HL-60 (cell line): ENCODE measurements at places on chromosomes 4 and X.

- no peak for DNase-seq
Observed at GRCh38 chr4:147590249-147590920, 26.8 kb upstream of the TMEM184C start.

- no peak for DNase-seq
Observed at GRCh38 chr4:127491571-127491970, 141.2 kb upstream of the INTU start.

GRCh38 chr4:138400543-138400942, 158.4 kb upstream of the SLC7A11 start:
- DNase-seq: no peak

DNA sequence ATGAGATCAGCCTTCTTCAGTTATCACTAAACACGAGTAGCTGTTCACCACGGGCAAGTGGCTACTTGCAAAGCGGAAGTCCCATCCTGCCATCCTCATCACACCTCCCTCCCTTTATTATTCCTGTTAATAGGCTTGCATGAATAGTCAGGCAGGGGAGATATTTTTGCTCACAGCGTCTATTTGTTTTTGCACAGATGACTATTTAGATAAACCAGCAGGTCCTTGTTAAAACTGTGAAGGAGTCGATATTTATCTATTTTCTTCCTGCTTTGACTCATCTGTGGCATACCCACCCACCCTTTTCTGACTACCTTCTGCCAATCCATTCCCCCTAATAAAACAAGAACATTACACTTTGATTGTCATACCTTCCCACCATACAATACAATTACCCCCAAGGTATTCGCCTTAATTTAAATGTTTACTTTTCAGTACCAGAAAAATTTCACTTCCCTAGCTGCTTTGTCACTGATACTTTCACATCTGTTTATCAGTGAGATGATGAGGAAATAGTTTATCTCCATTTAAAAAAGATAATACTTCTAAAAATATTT, 96.6 kb upstream of the BANK1 start:
- DNase-seq: no peak

DNA sequence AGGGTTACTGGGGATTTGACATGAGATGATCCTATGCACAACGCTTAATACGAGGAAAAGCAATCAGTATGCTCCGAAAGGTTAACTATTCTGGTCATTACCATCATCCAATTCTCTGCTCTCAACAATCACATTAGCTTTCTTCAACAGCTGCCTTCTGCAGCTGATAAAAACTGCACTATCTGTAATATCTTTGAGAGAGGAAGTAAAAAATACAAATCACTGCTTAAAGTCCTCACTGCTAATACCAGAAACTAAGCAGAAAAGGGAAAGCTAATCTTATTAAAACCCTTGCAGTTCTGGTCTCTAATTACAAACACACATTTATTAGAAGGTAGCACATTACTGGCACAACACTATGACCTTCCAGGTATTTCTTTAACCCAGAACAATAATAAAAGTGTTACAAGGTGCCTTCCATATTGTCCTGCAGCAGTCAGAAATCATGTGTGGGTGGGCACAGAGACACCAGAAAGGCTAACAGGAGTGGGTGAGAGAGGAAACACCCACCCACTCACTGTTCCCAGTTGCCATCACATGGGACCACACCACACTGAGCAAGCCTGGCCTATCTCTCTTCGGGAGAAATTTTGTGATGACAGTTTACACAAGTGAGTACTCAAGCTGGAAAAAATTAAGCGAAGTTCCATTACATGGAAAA, 71.0 kb downstream of the RELL1 start:
- DNase-seq: no peak

GRCh38 chrX:22912616-22913015, 87.1 kb upstream of the DDX53 start:
- DNase-seq: no peak

DNA sequence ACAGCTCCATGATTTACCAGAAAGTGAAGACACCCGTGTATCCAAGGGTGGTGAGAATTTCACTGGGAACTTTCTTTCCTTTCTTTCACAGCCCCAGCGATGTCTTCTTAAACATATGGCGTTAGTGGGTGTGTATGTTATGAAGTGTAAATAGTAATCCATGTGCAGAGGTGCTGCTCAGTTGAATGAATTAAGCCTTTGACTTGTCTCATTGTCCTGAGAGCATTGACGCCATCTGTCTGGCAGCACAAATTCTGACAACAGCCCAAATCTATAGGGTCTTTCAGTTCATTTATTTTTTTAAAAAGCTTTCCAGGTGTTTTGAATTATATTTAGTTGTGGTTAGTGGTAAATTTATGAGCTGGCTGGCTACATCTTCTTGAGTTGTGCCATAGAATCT, 69.4 kb downstream of the CLCN5 start:
- no peak for DNase-seq

DNA sequence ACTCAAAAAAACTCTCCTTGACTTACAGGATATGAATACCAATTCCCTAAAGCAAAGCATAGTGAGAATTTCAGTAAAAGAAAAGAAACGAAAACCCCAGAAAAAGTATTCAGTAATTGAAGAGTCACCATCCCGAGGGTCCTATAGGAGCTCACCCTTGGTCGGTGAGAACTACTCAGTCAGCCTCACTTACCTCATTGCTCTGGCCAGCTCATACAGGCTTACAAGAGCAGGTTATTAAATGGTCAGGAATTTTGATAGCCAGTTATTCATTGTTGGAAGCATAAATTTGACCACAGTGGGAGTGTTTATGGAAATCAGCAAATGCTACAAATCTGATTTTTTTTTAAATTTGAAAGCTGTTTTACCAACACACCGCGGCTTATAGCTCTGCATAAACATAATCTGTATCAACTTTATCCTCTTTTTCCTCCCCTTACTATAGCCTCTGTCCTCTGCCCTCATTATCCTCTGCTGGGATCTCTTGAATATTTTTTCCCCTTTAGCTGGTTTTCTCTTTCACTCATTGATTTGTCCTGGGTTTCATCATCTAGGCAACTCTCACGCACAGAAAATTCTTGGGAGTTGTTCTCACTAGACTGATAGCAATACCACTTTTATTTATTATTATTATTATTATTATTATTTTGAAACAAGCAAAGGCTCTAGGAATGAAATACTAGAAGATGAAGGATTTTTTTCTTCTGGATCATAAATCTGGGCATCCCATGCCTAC, 11.0 kb upstream of the CXCL2 start:
- DNase-seq: no peak

DNA sequence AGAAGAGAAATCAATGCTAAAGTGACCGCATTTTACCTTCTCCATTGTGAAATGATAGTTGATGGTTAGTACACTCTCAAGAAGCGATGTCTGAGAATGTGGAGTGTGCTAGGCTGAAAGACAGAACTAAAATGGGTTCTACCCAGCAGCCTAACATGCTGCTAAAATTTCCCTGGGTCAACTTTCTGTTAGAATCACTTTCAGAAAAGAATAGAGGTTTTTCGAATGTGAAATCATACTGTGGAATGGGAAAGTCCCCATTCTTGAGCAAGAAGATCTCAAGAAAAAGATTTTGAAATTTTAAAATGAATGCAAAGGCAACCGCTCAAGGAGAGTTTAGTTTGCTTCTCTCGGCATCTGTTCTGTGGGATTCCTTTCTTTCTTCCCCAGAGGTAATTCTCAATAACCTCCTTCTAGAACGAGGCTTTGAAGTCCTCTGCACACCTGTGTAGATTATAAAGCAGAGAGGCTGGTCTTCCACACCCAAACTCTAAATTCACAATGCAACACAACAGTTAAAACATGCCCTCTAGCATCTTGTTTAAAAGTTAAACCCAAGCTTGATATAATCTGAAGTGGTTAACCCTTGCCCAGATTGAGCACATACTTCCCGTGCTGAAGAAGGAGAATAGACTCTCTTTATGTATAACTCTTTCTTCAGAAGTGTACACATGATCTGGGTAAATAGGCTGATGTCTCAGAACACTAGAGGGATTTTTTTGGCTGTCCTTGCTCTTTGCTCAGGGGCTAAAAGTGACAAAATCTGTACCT, 208.7 kb upstream of the KLF3 start:
- DNase-seq: no peak

GRCh38 chrX:152936306-152936705, 38.4 kb downstream of the ZNF185 start:
- no peak for DNase-seq

GRCh38 chr4:69639542-69639941, at the start of gene UGT2A2:
Gene UGT2A2, minus strand, starts transcription at chr4:69639642. Its CDS starts 2 bp downstream, at chr4:69639640.
- no peak for DNase-seq

- DNase-seq: no peak
Observed at GRCh38 chrX:148661035-148661434, 160.6 kb downstream of the AFF2 start.

DNA sequence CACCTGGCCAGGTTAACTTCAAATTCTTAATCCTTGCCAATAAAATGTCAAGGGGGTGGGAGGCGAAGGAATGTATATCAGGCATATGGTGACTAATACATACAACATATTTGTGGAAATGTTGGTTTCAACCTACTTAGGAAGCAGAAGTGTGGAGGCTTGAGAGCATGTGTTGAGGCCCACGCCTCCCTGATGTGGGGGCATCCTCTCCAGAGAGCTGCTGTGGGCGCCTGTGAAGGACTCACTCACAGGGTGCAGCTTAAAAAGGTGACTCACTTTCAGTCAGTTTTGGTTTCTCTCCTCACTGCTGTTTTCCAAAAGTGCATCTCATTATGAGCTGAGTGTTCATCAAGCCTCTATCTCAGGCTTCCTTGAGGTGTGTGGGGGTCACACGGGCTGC, 27.5 kb downstream of the LNX1 start:
- DNase-seq: no peak
